ENCODE measurements at places on chromosomes 2 and 18.

GRCh38 chr2:32735348-32735747, 107.5 kb downstream of the TTC27 start:
- DNase-seq = no peak

DNA sequence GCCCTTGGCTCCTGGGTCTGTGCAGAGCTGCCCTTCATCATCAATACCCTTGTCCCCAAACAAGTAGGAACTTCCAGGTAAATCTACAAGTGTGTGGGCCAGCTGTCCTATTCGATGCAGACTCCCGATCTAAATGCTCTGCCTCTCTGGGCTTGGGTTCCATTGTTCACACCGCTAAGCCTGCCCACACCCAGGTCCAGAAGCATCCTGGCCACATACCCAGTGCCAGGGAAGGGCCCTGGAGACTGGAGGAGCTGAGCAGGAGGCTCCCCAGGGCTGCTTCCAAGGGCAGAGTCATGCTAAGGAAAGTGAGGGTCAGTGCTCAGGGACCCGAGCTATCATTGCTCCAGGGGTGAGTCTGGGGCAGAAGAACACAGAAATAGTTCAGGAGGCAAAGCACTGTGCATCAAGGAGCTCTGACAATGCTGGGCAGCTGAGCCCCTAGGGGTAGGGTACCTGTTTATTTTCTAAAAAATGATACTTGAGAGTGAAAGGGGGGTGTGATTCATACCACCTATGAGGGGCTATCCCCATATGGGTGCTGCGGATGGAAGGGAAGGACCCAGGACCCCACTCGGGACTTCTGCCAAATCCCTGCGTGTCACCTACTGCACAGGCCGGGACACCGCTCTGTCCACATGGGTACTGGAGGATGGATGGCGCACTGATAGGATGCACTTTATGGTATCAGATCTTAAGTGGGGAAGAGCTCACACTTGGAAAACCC, 25.8 kb upstream of the TWIST2 start:
- DNase-seq = no peak

DNA sequence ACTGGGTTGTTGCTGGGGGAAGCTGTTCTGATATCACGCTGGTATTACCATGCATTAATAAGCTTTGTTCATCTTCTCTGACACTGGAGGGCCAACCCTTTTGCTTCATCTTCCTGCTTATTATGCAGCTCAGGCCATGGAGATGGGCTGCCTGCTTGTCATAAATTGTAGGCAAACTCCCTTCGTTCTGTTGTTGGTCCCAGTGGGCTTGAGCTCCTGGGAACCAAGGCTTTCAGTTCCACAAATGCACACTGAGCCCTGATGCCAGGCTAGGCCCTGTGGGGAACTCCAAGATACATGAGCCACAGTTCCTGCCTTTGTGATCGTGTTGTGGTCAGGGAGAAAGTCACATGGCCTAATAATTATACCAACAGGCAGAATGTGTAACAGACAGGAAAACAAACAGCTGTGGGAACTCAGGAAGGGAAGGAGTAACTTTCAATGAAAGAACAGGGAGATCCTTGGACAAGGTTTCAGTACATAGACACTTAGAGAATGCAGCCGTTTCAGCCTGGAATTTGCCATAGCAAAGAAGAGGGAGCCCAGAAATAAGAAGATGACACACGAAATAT, 49.0 kb upstream of the BCL2L11 start:
- no peak for DNase-seq

GRCh38 chr2:64153811-64154210, 9.6 kb upstream of the PELI1 start:
- DNase-seq = no peak

DNA sequence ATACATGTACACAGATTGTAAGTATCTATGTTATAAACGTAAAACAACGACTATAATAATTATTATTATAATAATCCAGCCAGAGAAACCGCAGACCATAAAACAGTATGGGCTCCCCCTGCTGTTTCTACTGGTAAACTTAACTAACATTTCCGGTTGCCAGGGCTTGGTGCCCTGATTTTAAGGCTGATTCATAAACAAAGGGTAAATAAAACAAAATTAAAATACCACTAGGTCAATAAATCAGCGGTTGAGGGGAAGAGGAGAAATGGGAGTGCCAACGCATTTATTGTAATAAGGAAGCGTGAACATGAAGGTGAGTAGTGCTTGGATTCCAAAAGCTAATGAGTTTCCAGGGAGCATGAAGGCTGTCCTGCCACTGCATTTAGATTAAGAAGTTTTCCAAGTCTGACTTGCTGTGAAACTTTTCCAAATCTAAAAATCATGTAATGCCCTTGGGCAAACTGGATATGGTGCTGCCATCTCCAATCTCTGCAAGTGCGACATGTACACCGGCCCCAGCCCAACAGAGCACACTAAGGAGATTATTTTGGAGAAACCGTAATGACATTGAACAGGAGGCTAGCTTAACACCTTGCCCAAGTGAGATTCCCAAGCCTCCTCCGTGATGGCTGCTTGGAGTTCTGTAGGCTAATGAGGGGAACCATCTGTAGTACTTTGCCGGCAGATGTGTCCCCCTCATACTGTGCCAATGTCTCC, 50.7 kb upstream of the HNRNPA3 start:
- no peak for DNase-seq

- DNase-seq = no peak
Measured at GRCh38 chr2:103292573-103292972, 530.7 kb downstream of the TMEM182 start.

DNA sequence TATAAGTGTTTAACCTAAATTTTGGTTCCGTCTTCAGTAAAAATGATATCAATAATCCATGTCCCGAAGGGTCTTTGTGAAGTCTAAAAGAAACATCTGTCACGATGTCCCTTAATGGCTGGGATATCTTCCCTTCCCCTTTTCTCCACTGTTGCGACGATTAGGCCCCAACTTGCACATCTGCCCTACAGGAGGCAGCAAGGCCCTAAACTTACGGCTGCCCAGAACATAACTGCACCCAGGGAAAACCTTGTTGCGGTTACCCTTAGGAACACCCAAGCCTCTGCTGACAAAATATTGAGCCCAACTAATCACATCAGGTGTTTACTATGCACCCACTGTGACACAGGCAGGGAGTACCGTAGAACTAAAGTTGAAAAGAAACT, 1.3 kb upstream of the SMAD2 start:
- DNase-seq = no peak

GRCh38 chr2:19899985-19900930, 1.5 kb downstream of the TTC32 start:
- DNase-seq = no peak

DNA sequence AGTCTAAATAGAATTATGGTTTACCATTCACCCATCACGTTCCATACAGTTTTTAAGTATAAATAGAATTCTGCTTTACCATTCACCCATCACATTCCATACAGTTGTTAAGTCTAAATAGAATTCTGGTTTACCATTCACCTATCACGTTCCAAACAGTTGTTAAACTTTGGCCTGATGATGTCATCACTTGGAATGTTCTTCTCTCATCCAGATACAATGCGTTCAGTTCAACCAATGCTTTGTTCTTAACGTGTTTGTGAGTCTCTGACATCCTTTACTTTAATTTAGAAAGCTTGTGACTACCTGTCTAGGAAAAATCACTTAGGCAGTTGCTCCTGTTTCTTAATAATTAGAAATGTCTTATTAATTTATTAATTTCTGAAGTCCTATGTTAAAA, 236.3 kb upstream of the RASGRP3 start:
- DNase-seq = no peak

DNA sequence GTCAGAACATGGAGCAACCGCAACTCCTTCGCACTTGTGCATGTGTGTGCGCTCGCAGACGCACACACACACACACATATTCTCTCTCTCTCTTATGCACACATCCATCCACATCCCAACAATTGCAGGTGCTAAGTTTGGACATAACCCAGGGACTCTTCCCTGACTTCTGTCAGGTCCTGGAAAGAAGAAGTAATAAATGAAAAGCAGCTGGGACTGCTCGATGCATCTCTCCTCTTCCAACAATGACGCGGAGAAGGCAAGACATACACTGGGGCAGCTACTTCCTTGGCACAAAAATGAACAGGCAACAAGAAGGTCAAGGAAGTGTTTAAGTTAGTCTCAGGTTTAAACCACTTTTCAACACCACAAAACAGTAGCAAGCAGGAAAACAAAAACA, 23.6 kb downstream of the STARD7 start:
- DNase-seq = no peak

GRCh38 chr2:127261804-127262406, 32.0 kb downstream of the ERCC3 start:
- DNase-seq = no peak

- DNase-seq = no peak
Measured at GRCh38 chr2:31945572-31945935, 65.3 kb downstream of the MEMO1 start.

DNA sequence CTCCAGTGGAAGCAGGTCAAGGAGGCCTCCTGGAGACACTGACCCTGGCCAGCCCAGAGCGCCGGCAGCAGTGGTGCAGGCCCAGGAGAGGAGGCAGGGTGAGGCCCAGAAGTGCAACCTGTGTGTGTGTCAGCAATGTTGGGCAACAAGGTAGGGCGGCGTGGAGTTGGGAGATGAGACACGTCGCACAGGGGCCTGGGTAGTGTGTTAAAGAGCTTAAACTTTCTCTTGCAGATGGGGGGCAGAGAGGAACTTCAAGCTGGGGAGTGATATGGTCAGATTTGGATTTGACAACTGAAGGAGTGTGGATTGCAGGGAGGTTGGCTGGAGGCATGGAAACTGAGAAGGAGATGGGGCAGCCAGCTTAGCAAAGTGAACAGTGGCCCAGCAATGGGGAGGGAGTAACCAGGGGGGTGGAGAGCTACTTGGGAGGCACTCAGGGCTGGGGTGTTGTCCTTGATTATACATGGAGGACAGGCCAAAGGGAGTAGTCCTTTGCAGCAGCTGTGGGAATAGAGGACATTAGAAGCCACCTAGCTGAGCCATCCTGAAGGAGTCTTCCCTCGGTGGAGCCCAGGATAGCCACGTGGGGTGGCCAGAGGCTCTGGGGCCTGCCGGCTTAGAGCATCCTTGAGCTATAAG, 278.6 kb upstream of the HS6ST1 start:
- no peak for DNase-seq
